ENCODE measurements at places on chromosomes 1 and 21.

DNA sequence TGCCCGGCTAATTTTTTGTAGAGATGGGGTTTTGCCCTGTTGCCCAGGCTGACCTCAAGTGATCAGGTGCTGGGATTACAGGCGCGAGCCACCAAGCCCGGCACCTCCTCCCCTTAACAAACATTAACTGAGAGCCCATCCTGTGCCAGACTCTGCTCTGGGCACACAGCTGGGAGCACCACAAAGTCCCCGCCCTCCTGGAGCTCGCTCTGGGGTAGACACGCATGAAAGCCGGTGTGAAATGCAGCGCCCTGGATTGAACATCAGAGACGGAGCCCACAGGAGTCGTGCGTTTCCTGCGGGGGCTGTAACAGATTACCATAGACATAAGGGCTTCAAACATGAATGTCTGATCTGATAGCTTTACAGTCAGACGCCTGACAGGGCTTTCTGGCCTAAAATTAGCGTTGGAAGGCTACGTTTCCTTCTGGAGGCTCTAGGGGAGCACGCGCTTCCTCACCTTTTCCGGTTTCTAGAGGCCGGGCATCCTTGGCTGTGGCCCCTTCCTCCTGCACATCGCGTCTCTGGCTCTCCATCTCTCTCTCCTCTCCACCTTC lies 14.3 kb downstream of the SLC27A3 start:
- no peak for DNase-seq

- no peak for DNase-seq
Observed at GRCh38 chr1:171742577-171742922, 685 bp upstream of the VAMP4 start.

DNA sequence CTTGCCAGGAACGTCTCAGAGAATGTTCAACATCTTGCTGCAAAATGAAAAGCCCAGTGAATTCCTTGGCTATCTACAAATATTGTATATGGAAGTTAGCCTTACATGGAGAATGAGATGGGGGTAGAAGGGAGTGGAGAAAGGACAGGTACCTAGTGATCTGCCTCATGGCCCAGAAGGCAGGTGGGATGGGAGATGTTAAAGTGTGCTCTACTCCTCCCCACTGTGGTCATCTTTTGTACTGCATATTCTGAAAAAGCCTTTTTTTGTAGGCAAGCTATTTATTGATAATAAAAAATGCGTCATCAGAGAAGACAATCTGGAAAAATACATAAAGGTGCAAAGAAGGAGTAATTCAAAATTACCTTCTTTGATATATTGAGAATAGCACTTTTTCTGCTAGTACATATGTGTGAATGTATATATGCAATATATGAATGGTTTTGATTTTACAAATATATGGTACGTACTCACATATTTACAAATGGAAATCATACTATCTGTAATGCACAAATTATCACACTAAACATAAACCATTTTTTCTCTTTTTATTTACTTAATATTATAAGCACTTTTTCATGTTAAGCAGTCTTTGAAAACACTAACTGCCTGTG lies 19.1 kb upstream of the SLC5A9 start:
- DNase-seq, result no peak

- peak; percentile 94 for DNase-seq
Observed at GRCh38 chr1:8061210-8061609, 35.1 kb upstream of the ERRFI1 start.

DNA sequence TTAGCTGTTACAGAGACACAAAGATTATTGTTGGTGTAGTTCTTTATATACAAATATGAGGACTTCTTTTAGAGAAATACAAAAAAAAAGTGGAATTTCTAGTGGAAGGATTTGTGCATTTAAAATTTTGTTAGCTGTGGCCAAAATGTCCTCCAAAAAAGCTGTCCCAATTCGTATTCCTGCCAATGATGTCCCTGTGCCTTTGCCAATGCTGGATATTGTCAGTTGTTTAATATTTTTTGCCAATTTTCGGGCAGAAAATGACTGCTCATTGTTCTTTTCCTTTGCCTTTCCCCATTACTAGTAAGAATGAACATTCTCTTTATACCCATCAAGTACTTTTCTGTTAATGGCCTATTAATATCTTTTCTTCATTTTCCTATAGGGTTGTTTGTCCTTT lies 110.0 kb upstream of the HOOK1 start:
- DNase-seq, result no peak

DNA sequence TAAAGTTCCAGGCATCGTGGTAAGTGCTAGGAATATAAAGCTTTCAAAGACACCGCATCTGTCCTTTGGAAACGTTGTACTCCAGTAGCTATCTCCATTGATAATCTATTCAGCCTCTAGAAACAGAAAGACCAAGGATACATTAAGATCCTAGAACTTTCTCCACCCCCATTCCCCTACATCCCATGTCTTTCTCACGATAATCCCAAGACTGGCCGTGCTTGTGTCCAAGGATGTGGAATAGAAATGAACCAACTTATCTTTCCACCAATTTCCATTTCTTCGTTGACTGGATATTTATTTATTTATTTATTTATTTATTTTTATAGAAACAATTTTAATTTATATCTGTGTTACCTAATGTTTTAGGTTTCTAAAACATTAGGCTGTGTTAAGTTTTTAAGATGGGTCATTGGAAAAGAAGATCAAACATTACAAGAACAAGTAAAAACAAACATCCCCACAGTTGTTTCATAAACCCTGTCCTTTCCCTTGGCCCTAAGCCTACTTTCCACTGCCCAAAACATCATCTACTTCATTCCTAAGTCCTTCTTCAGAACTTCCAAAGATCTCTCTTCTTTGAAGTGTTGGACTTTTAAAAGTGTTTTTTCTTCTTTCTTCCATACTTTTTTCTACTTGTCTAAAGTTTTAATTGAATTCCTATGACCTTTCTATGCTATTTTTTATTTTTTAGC lies 39.7 kb downstream of the LRRC8C start:
- no peak for DNase-seq

DNA sequence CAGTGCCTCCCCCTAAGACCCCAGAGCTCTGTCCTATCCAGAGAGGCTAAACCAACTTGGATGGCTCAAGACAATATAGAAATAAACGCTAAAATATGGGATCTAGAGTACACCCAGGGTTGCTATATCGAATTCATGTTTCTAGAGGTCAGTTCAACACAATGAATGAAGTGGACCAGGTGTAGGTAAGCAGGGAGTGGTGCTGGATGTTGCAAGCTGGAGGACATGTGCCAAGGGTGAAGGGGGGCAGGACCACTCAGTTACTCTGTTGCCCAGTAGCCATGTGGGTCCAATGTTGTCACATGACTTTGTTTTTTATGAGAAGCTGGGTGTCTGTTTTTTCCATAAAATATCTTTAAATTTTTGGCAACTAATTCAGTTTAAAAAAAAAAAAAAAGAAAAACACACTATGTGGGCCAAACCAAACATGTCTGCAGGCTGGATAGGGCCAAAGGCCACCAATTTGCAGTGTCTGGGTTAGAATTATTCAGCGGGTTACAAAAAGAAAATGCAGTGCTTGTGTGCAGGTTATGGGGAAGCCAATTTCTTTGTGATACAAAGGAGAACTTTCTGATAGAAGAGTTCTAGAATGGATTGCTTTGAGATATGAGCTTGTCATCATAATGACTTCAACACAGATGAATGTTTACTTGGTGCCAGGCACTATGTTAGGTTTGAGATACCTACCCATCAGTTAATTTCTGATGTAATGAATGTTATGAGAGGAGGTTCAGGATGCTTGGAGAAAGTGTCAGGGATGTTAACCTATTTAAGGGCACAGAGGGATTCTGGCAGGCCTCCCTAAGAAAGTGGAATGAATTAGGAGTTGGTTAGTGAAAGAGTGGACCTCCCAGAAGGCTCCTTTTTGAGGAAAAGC lies 8.9 kb downstream of the CACHD1 start:
- DNase-seq, result no peak

DNA sequence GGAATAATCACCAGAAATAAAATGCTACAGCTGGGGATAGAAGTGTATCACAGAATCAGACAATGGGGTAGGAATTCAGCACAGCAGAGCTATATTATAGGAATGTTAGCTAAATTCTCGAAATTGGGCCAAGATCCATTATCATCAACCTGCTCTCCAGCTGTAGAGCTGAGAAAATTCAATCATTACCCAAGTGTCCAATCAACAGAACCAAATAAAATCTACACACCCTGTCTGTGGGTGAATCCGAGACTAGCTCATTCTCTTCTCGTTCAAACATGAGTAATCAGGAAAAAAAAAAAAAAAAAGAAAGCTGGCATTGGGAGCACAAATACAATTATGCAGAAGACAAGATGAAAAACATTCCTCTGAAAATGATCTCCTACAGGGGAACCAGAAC lies 119.2 kb downstream of the CDC7 start:
- no peak for DNase-seq

GRCh38 chr1:18293291-18293690 lies 185.7 kb downstream of the IGSF21 start:
- no peak for DNase-seq

DNA sequence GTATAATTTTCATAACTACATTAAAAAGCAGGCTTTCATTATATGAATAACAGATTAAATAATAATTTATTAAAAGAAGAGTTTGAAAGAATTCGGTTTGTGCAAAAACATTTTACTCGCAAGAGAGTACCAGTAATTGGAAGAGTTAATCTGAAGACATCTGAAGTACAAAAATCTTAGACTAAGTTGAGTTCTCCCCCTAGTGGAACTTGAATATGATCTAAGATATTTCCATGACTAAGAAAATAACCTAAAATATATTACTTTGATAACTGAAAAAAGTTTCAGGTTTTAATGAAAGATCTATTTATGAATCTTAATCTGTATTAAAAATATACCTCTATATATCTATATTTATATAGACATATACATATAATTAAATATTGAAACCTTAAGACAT lies 112.5 kb upstream of the GFI1 start:
- no peak for DNase-seq

DNA sequence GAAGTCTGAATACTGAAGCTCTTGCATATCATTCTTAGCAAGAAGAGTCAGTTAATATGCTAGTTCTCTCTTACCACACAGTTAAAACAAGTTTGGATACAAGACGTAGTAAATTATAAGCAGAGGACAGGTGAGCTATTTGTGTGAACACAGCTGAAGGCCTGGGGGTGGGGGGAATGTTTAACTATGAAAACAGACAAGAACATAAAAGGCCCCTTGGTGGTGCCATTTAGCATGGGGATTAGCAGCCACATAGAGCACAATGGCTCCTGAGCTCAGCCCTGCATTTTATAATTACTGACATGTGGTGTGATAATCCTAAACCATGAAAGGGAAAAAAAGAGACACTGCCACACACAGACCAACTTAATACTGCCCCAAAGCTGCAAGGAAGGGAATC lies 94.8 kb downstream of the TGFBR3 start:
- no peak for DNase-seq

- DNase-seq, result no peak
Observed at GRCh38 chr1:82464362-82465001, 663.7 kb downstream of the ADGRL2 start.

- DNase-seq, result no peak
Observed at GRCh38 chr1:51330331-51331201, at the start of gene TTC39A. TSS of gene TTC39A (minus strand) at chr1:51330562. CDS start at chr1:51330477, 85 bp downstream.
